ENCODE measurements at places on chromosomes 4 and X.

- no peak for DNase-seq
These were observed 36.8 kb downstream of the BCOR start for GRCh38 chrX:40061005-40061404.

- DNase-seq = no peak
These were observed 6.6 kb upstream of the GBA3 start for GRCh38 chr4:22686141-22686540.

GRCh38 chr4:71186566-71187403 is 152.0 kb upstream of the SLC4A4 start:
- no peak for DNase-seq

GRCh38 chr4:180581061-180581460 is 1662.1 kb upstream of the TENM3 start:
- DNase-seq = no peak

- no peak for DNase-seq
These were observed 24.7 kb downstream of the RBPJ start for GRCh38 chr4:26345565-26345938.
